ENCODE measurements at places on chromosomes 2 and 18.

DNA sequence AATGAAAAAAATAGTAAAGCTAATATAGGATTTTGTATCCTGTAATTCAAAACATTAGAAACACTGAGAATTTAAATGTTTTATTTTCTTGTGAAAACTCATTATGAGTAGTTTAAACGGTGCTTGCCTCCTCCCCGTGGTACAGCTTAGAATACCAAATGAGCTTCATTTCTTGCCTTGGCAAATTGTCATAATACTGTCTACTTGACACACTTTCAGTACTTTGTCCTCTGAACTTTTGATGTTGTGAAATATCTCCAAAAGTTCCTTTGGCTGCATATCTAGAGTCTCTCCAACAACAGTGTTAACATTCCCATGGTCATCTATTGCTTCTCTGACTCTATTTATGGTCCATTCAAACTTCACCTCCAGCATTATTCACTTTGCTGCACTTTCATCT is 61.9 kb upstream of the EPB41L5 start:
- DNase-seq, result no peak

- DNase-seq, result no peak
Observed at GRCh38 chr2:7847321-7847720, 834.5 kb upstream of the ID2 start.

DNA sequence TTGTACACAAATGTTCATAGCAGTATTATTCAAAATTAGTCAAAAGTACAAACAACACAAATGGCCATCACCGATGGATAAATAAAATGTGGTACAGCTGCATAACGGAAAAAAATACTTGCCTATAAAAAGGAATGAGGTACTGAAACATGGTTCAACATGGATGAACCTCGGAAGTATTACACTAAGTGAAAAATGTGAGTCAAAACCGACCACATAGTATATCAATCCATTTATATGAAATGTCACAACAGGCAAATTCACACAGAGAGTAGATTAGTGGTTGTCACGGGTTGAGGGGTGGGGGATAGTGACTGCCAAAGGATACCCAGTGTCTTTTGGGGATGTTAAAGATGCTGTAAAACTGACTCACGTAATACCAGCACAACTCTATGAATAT is 3.5 kb downstream of the SS18 start:
- no peak for DNase-seq

GRCh38 chr2:2782007-2782406 is 450.9 kb upstream of the MYT1L start:
- no peak for DNase-seq

GRCh38 chr2:215003001-215003400 is 135.4 kb downstream of the ABCA12 start:
- DNase-seq, result no peak

GRCh38 chr18:54159906-54160305 is 64.6 kb downstream of the MBD2 start:
- no peak for DNase-seq

DNA sequence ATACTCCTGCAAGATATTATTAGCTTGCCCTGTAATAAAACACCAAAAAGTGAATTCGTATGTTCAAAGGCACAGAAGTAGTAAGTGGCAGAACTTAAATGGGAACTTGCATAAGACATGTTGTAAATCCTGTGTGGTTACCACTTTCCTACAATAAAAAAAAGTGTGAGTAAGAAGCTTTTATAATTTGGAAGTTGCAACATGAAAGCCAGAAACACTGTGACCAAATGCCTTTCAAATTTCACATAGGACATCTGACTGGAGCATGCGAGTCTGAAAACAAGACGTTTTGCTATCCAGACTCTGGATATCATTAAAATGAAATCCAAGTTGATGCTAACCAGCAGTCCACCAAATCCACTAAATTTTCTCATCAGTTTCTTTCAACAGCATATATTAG is 886.2 kb upstream of the NRXN1 start:
- DNase-seq, result no peak

- DNase-seq, result no peak
Observed at GRCh38 chr2:71702071-71702970, 249.0 kb downstream of the DYSF start.

- DNase-seq, result no peak
Observed at GRCh38 chr2:223044092-223044836, 7.7 kb upstream of the KCNE4 start.

- DNase-seq, result no peak
Observed at GRCh38 chr18:7234091-7234490, 3.2 kb downstream of the LRRC30 start.

- no peak for DNase-seq
Observed at GRCh38 chr2:238456970-238457926, 30.5 kb downstream of the ASB1 start.

DNA sequence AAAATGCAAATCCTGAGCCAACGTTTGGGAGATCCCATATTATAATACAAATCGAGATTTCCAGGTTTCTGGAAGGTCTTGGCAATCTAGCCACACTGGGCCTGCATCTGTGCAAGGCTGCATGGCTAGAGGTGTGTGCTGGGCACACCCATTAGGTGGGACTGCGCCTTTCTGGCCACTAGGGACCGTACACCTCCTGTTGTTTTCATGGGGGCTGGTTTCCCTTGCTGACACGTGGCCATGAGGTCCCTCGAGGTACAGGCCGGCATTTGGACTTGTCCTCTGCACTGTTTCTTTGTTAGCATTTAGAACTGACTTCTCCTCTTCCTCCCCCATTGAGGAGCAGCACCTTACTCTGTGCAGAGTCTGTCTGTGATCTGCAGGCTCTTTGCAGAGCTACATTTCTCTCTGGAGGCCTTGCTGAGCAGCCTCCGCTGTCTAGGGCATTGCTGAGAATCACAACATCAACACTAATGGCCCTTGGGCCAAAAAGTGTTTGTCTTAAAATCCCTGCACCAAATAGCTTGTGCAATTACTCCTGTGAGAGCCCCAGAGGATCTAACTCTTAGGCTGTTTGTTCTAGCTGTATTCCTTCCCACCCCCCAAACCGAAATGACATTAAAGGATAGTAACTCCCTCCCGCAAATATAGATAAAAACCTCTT is 131.2 kb downstream of the NEDD4L start:
- DNase-seq, result no peak

DNA sequence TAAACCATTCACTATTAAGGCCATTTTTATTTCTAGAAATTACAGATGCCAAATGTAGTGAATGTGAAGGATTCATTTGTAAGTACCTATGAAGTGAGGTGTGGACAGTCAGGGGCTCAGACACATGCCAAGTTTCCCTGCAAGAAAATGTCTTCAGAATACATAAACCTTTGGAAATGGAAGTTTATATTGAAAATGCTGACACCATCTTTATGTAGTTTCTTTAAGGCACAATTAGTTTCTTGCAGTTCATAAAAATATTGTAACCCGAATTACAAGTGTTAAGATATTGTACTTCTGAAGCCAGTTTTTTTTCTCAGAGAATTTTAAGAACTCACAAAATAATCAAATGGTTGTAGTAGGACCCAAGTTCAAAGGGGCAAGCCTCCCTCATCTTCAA is 66.1 kb upstream of the LYPD1 start:
- no peak for DNase-seq

DNA sequence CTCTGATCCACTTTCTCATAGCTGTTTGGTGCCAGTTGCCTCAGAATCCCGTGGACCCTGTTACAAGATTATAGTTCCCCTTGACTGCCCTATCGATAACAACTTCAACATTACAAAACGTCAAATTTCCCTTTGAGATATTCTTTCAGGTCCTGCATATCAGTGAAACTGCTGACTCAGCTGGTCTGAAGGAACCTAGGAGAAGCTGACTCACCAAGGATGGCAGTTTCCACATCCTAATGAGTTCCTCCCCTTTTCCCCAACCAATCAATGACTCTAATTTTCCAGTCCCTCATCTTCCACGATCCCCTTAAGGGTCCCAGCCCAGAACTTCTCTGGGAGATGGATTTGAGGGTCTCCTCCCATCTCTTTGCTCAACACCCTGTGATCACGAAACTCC is 27.6 kb upstream of the GNAL start:
- no peak for DNase-seq

GRCh38 chr2:101327863-101328394 is 19.4 kb upstream of the RNF149 start:
- DNase-seq, result no peak

GRCh38 chr18:24763765-24764513 is 303.5 kb downstream of the HRH4 start:
- no peak for DNase-seq

GRCh38 chr2:10493634-10494281 is 45.6 kb upstream of the ODC1 start:
- no peak for DNase-seq

DNA sequence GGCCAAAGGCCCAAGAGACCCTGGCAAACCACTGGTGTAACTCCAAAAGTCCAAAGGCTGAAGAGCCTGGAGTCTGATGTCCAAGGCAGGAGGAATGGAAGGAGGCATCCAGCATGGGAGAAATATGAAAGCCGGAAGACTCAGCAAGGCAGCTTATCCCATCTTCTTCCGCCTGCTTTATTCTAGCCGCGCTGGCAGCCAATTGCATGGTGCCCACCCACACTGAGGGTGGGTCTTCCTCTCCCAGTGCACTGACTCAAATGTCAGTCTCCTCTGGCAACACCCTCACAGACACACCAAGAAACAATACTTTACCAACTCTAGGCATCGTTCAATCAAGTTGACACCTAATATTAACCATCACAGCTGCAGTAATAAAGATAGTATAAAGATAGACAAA is 34.1 kb downstream of the MAPK4 start:
- no peak for DNase-seq

DNA sequence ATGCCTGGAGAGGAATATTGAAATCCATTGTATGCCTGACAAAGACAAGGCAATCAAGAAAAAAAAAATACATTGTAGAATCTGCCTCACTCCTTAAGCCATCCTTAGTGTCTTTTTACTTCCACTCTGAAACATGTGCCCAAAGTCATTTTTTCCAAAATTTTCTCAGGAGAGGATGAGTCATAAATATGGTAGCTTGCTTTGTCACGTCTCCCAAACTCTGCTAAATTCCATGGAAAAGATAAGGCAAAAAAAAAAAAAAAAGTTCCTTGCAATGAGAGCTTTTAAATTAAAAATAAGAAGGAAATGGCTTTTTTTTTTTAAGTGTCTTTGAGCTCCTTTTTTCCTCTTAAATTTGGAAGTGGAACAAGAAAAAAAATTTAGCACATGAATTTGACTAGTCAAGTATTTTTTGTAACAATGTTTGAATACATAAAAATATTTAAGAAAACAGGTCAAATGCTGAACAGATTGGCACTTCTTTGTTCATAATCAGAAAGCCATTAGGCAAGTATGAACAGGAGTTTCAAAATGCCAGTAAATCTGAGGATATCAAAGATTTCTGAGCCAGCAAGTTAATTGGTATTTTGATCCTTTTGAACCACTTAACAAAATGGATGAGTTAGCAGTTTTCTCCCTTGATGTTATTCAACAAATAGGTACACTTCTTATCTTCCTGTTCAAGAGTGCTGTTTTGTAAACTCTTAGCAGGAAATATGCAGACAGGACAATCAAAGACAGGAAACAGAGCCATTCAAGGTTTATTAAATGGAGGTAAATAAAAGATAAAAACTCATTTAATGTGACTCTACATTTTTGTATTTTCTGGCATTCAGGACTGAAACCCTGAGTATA is 247.3 kb upstream of the SP5 start:
- DNase-seq, result no peak

GRCh38 chr2:39405364-39405763 is 31.7 kb downstream of the MAP4K3 start:
- no peak for DNase-seq

GRCh38 chr2:76387294-76387693 is 676.6 kb upstream of the GCFC2 start:
- no peak for DNase-seq

DNA sequence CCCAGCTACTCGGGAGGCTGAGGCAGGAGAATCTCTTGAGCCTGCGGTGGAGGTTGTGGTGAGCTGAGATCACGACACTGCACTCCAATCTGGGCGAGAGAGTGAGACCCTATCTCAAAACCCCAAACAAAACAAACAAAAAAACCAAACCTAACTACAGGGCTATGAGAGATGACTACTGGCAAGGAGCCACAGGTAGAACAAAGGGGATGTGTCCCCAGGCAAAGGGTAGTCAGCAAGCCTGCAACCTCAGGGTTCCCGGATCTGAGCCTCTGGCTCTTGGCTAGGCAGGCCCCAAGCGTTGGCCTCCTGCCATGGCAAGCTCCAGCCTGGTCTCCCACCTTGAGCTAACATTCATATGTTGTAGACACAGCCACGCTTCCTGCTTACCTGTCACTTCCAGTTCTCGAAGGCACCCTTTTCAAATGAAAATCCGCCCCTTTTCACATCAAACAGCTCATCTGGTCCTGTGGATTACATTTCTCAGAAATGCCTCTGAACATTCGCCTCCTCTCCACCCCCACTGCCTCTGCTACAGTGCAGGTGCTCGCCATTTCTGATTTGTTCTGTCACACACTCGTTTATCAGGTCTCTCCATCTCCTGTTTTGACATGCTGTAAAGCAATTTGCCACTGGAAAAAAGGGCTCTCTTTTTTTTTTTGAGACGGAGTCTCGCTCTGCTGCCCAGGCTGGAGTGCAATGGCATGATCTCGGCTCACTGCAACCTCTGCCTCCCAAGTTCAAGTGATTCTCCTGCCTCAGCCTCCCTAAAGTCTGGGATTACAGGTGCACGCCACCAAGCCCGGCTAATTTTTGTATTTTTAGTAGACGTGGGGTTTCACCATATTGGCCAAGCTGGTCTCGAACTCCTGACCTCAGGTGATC is 13.1 kb upstream of the ACTR3 start:
- no peak for DNase-seq

DNA sequence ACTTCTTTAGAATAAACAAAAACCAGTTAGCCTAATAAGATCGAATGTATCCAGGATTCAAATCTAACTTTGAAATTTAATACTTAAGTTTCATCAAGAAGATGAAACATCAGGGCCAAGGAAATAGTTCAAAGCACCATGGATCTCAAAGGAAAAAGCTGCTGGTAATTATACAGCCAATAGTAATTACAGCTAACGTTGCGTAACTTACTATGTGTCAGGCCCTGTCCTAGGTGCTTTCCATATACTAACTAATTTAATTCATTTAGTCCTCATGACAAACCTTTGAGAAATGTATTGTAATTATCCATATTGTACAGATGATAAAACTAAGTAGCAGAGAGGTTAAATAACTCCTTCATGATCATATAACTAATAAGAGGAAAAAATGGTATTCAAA is 598.6 kb downstream of the NYAP2 start:
- DNase-seq, result no peak

- DNase-seq, result no peak
Observed at GRCh38 chr2:99743146-99743545, 253.3 kb upstream of the REV1 start.

DNA sequence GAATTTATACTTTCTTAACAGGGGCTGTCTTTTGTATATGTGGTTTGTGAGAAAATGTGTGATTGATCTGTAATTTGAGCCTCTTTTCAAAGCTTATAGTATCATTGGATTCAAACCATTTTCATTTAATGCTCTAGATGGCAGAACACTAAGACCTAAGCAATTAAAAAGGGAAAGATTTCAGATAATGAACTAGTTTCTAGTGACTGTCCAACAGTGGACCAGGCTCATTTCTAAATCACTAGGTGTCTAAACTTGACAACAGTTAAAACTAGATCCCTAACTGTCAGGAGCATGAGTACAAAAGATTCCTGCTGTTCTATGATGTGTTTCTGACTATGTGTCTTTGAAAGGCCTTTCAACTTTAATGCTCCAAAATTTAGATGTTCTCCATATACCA is 54.6 kb downstream of the ANKRD44 start:
- no peak for DNase-seq

All from pulmonary artery endothelial cell (primary cell).